ENCODE measurements at places on chromosomes 16 and 17.

DNA sequence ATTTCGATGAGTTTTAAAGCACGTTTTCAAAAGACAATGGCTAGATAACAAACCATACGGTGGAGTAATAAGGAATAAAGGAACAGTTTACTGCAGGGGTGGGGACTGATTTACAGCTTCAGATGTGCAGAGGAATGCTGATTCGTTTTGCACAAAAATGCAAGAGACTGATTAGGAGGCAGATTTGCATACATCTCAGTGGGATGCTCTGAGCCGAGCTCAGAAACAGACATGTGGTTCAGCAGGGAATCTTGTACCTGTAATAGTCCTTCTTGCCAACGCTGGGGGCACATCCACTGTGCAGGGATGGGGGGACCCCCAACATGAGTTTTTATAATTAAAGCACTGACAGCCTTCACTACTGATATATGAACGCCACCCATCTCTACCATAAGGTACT is 308.0 kb downstream of the GRIN2A start:
- DNase-seq: no peak

DNA sequence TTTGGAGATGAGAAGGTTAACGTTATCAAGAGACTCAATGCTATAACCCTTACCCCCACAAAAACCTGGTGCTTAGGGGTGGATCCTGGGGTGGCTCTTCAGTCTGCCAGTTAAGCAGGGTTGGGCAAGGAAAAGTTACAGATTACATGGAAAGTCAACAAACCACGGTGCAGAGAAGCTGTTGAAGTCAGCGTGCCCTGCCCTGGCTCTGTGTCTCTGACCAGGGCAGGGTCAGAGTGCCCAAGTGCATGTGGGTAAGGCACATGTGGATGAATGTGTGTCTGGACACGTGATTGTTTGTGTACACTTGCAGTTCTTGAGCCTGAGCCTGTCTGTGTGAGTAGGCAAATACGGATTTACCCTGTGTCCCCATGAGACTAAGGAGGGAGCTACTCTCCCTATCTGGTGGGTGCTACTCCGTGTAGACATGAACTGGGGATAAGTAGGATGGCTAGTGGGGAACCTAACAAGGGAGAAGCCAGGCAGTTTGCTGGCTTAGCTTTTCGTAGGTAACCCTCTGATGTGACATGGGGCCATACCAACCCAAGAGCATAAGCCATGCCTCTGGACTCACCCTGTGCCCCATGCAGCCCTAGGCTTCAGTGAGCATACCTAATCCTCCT is 5.5 kb downstream of the IGFBP4 start:
- DNase-seq: no peak

DNA sequence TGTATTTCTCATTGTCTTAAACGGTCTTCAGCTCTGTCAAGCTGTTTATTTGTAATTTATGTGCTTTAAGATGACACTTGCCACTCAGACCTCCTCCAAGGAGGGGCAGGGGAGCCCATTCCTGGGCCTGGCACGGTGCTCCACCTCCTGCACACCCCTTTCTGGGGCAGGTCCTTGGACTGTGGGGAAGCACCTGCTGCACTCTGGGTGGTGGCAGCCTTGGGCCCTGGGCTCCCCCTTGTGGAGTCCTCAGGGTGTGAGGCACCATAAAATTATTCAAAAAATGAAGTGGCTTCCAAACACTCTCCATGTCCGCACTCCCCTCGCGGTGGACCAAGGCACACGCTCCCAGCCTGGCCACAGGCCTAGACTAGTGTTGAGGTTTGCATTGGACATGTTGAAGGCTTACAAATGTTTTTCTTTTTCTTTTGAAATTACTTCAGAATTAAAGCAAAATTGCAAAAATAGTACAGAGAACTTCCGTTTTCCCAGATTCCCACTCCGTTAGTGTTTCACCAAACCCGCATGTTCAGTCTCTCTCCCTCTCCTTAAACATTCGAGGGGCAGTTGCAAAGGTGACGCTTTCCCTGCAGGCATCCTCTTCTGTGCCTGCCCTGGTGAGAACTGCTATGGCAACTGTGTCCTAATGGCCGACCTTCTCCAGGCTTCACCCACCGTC is 32.4 kb downstream of the FOXK2 start:
- DNase-seq: peak; percentile 59

DNA sequence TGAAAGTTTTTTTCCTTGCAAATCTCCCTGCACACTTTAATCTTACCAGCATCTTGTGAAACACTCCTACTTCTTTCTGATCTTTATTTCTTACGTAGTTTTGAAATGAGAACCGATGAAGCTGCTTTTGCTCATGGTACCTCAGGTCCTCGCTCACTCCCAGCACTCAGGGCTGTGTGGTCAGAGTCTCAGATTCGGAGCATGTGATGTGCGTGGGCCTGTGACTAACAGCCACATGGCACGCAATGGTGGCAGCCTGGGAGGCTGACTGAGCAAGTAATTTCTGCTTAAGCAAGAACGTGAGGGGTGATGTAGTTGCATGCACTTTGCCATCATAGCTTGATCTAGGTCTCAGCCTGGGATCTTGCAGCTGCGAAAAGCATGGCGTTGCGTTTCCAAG is 624.3 kb downstream of the MAF start:
- DNase-seq: no peak

- DNase-seq: no peak
Observed at GRCh38 chr17:15291674-15292361, 26.7 kb upstream of the PMP22 start.

- DNase-seq: peak; percentile 55
Observed at GRCh38 chr16:27972500-27972899, 91.0 kb downstream of the GSG1L start.

DNA sequence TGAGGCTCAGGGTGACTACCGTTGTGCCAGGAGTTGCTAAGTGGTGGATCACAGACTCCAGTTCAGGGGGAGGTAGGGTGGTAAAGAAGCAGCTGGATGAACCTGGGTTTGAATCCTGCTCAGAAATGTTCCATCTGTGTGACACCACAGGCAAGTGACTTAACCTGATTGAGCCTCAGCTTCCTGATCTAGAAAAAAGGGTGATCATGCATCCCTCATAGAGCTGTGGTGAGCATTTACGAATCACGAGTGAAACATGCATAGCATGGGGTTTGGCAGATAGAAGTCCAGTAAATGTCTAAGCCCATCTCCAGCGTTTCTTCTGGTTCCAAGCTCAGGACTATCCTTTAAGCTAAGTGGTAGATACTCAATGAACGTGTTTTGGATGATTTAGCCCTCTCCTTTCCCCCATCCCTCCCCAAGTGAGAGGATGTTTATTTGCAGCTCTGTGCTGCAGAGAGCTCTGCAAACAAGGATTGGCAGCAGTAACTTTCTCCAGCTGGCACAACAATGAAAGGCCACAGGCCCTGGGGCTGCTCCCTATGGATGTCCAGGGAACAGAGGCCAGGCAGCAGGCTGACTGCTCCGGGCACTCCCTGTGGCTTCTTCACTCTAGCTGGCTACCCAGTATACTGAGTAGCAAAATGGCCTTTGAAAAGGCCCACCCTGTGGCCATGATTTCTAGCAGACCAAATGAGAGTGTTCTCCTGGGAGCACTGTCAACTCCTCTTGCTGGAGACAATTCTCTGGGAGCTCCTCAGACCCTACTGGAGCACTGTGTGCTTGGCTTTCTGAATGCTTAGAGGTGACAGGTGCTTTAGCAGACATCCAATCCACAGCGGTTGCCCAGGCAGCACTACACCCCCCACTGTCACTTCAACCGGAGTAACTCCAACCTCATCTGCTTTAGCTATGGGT is 21.3 kb downstream of the CA4 start:
- no peak for DNase-seq

DNA sequence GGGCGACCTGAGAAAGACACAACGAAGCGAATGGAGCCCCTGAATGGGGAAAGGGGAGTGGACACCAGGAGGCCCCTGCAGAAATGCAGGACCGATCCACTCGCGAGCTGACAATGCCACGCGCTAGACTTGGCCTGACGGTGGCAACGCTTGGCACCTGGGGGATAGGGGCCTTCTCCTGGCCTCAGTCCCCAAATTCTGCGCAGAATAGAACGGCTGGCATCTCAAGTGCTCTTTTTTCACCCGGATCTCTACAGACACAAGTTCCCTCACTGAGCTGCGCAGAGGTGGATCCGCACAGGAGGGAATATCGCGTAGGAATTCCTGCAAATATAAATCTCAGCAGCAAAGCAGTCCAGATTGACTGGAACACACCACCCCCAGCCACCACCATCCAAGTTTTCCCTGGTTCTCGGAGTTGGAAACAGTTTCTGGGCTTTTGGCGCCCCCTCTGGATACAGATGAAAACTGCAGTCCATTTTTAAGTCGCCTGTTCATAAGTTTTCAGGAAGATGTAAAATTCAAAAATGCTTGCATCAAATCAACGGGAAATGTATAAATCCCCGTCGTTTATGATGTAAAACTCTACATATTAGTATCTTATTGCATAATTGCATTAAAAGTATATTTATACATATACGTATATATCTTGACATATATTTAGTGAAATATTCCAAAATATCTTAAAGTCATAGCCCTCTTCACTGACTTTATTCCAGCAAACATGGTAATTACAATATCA is 2.3 kb upstream of the SOX9 start:
- DNase-seq: peak; percentile 74

DNA sequence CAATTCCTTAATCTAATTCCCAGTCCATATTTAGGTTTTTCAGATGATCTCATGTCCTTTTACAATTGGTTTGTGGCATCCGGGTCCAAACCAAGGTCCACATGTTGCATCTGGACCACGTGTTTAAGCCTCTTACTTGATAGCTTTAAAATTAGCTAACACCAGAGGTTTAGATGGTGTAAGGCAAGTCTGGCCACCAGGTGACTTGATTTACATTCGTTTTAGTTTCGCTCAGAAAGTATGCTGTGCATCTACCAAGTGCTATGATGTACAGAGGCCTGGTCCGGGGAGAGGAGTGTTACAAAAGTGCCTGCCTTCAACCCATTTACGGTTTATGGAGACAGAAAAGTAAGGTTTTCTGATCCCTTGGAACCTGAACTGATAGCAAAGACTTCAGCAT is 878 bp upstream of the DNAJA2 start:
- DNase-seq: no peak

DNA sequence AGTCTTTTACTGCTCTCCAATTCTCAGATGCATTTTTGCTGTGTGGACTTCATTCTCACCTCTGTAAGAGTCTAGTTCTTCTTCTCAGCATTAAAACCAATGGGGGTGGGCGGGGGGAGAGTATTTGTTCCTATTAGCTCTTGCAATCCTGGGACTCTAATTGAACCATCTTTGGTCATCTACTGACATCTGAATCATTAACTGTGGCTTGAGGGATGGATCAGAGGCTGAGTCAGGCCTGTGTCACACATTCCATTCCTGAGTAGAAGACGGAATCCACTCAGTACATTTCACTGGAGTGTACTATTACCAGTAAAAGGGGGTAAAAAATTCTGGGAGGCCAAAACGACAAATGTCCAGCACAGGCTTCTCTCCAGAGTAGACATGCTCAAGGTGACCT is 12.8 kb upstream of the ZNF23 start:
- no peak for DNase-seq

GRCh38 chr16:84648595-84649510 is 542 bp downstream of the KLHL36 start:
- no peak for DNase-seq

DNA sequence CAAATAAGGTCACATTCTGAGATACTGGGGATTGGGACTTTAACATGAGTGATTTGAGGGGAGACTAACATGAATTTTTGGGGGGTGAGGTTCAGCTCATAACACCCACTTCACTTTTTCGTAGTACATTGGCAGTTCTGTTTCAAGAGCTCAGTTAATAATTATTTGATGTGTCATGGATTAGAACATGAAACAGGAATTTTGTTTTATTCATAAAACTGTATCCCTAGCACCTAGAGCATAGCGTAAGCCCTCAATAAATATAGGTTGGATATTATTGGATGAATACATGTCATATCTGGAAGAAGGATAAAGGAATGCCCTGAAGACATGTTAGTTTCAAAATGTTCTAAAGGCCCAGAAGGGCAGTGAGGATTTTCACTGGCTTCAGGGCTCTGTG is 119.8 kb downstream of the PRKCA start:
- DNase-seq: no peak

GRCh38 chr16:17666293-17666692 is 195.5 kb upstream of the XYLT1 start:
- DNase-seq: no peak

Data from NCI-H460 (cell line).